CD4-positive, alpha-beta T cell treated with Interleukin-15 for 4 hours (primary cell): ENCODE measurements at places on chromosomes 3 and 15.
A peak's percentile ranks its signal among the peaks of the same experiment; 100 is the strongest.

GRCh38 chr3:182521339-182521738 lies 272.0 kb upstream of the ATP11B start:
- no peak for DNase-seq

DNA sequence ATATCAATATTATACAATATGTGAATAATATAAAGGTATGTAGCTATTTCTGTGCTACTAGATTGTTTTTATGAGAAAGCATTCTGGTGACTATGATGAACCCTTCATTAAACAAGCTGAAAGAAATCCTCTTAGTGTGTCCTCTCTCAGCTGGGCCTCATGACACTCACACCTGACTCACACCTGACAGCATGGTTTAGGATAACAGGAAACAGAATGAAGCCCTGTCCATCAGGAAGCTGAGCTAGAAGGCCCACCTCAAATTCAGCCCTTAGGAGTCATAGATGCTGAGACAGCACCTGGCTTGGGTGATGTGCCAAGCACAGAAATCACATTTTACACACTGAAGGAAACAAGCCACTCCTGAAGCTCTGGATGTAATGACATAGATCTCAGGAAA lies 30.8 kb downstream of the CHCHD4 start:
- no peak for DNase-seq

DNA sequence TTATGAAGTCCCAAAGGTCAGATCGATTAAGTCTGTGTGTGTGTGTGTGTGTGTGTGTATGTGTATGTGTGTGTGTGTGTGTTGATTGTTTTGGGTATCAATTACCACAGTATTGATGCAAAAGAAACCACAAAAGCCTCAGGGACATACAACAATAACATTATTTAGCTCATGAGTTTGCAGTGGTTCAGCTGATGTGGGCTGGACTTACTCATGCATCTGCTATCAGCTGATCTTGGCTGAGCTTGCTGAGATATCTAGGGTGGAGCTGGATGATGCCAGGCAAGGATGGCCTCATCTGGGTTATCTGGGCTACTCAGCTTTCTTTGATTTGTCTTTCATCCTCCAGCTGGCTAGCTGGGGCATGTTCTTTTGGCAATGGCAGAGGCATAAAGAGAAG lies 82.4 kb upstream of the PRR23C start:
- DNase-seq = no peak

DNA sequence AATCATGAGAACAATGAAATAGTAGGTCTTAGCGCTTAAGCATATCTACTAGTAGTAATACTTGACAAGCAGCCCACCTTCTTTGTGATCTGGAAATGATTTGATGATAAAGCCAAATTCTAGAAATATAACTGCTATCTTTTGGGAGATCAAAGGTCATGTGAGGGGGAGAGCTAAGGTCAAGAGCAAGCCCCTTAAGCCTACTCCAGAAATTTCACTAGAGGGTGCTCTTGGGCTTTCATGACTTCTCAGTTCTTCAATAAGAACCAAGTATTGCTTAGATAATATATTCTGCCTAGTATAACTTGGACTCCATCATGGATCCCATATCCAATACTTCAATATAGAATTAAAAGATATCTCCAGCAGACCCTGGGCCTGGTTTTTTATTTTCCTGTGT lies 319.6 kb downstream of the ZBTB20 start:
- peak; percentile 17 for DNase-seq

DNA sequence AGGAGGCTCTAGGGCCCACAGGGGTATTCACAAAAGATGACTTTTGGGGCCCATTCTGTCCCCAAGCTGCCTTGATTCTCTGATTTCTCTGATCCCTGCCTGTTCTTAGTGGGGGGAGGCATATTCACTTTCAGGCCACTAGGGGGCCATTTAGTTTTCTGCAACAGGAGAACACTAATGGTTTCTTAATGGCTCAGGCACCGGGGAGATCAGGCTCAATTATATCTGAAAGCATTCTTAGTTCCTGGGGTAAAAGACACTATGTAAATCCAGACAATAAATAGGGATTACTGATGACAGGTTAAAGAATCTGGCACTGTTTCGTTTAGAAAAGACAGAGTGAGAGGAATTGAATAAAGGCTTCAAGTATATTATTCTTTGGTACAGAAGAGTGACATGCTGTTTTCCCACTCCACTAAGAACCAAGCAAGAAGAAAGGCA lies 2.5 kb upstream of the INAFM2 start:
- peak; percentile 80 for DNase-seq
